IMR-90 (cell line): ENCODE measurements at places on chromosomes 1 and 21. TPM values are rescaled to one million over a fixed set of nuclear protein-coding genes. Genes with fewer than 3 reads are reported as not detected.
A peak's percentile ranks its signal among the peaks of the same experiment; 100 is the strongest.

GRCh38 chr1:180503280-180503862 is 994 bp upstream of the ACBD6 start:
- H3K4me3 ChIP-seq, result peak overlapping the region; percentile 95
- peaks cover 8% of the 10 kb centered on the region for H3K36me3 ChIP-seq
- H3K27me3 ChIP-seq, result no peaks in the 10 kb centered on the region

KCNQ4 gene
- not detected in 2 replicates for total RNA-seq

GRCh38 chr21:41548781-41549180 is 40.8 kb upstream of the TMPRSS2 start:
- no peaks in the 10 kb centered on the region for H3K4me1 ChIP-seq
- H3K27ac ChIP-seq, result no peak overlapping the region
- H3K4me3 ChIP-seq, result no peak overlapping the region
- H3K36me3 ChIP-seq, result no peaks in the 10 kb centered on the region

DNA sequence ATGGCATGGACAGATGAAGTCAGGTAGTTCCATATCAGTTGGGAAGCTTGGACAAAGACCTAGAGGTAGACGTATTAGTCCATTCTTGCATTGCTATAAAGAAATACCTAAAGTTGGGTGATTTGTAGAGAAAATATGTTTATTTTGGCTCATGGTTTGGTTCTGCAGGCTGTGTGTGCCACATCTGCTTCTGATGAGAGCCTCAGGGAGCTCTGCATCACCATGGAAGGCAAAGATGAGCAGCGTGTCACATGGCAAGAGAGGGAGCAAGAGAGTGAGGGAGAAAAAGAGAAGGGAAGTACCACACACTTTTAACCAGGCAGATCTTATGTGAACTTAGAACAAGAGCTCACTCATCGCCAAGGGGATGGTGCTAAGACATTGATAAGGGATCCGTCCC is 9.0 kb downstream of the TSACC start:
- peak; percentile 73 for DNase-seq
- H3K4me3 ChIP-seq, result no peak overlapping the region
- peaks cover 46% of the 10 kb centered on the region for H3K27me3 ChIP-seq
- H3K4me1 ChIP-seq, result 0 out of 2 replicates have a peak, but pooled peaks cover 2% of the 10 kb centered on the region
- no peak overlapping the region for H3K27ac ChIP-seq

GRCh38 chr1:232868793-232869491 is 63.7 kb downstream of the MAP10 start:
- peak overlapping the region; percentile 15; the same call in 1 of the 2 replicates for H3K27ac ChIP-seq
- peaks cover 2% of the 10 kb centered on the region for H3K4me1 ChIP-seq
- no peak overlapping the region for H3K4me3 ChIP-seq

DNA sequence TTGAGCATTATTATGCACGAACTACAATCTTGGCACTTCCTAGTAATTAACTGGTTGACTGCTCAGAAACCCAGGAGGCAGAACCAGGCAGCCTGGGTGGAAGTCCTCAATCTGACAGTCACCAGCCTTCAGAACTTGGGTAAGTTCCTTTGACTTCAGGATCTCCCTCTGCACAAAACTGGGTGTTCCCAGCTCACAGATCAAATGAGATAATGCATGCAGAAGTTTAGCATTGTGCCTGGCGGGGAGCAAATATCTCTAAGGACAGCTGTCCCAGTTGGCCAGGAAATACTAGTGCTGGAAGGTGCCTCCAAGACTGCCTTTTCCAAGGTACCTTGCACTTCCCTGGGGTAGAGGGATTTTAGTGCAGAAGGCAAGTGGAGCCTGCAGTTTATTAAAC is 294.8 kb downstream of the PCP4 start:
- H3K27me3 ChIP-seq, result no peaks in the 10 kb centered on the region
- no peaks in the 10 kb centered on the region for H3K4me1 ChIP-seq
- H3K4me3 ChIP-seq, result no peak overlapping the region
- no peak for DNase-seq
- H3K36me3 ChIP-seq, result no peaks in the 10 kb centered on the region

DNA sequence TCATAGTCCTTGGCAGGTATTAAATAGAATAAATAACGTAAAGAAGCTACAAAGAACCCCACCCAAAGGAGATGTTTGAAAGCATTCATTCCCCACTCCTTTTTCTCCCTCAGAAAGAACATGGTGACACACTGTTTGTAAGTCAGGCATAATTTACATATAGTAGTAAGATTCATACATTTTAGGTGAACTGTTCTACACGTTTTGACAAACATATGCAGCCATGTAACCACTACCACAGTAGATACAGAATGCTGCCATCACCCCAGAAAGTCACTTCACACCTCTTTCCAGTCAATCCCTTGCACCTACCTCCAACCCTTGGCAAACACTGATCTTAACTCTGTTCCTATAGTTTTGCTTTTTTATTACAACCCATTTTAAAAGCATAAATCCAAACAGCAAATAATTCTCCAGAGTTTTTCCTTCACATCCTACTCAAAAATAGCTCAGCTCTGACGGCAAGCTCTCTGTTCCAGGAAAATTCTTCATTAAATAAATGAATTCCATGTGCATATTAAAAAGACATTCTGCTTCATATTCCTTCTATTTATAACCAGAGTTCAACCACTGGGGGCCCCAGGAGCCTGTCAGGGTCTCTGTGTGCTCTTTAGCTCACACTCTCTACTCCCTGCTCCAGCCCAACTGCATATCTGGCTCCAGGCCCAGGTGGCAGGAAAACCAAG is 258.8 kb downstream of the PLPP3 start:
- no peak overlapping the region for H3K4me3 ChIP-seq
- H3K27ac ChIP-seq, result no peak overlapping the region
- H3K36me3 ChIP-seq, result no peaks in the 10 kb centered on the region
- H3K27me3 ChIP-seq, result peaks cover 2% of the 10 kb centered on the region; the same call in 1 of the 2 replicates
- H3K4me1 ChIP-seq, result peaks cover 2% of the 10 kb centered on the region; the same call in 1 of the 2 replicates

AP4B1 gene
- total RNA-seq, result 16.7 and 18.1 TPM in 2 replicates

GRCh38 chr1:219476716-219477115 is 136.2 kb downstream of the ZC3H11B start:
- H3K27ac ChIP-seq, result no peak overlapping the region
- no peak overlapping the region for H3K4me3 ChIP-seq
- H3K36me3 ChIP-seq, result no peaks in the 10 kb centered on the region
- no peaks in the 10 kb centered on the region for H3K27me3 ChIP-seq
- no peaks in the 10 kb centered on the region for H3K4me1 ChIP-seq
- DNase-seq, result no peak

- DNase-seq, result peak; percentile 88
- 0 out of 2 replicates have a peak, but pooled peaks cover under 1% of the 10 kb centered on the region for H3K36me3 ChIP-seq
- H3K27me3 ChIP-seq, result no peaks in the 10 kb centered on the region
- peak overlapping the region; percentile 72 for H3K4me3 ChIP-seq
- H3K27ac ChIP-seq, result peak overlapping the region; percentile 86
Observed at GRCh38 chr1:22025368-22026155, 24.1 kb downstream of the CELA3A start.

- H3K27me3 ChIP-seq, result peaks cover 5% of the 10 kb centered on the region
- no peak overlapping the region for H3K4me3 ChIP-seq
- no peaks in the 10 kb centered on the region for H3K36me3 ChIP-seq
Observed at GRCh38 chr21:43572446-43572845, 86.8 kb downstream of the HSF2BP start.

- H3K4me3 ChIP-seq, result no peak overlapping the region
- H3K27me3 ChIP-seq, result peaks cover 3% of the 10 kb centered on the region; the same call in 1 of the 2 replicates
- H3K36me3 ChIP-seq, result no peaks in the 10 kb centered on the region
- no peak overlapping the region for H3K27ac ChIP-seq
- DNase-seq, result peak; percentile 58
Observed at GRCh38 chr1:115107516-115108260, 18.4 kb upstream of the TSPAN2 start.

NBPF4 gene
- total RNA-seq, result not detected in 2 replicates

SPATC1L gene
- 3.1 and 3.8 TPM in 2 replicates for total RNA-seq

DNA sequence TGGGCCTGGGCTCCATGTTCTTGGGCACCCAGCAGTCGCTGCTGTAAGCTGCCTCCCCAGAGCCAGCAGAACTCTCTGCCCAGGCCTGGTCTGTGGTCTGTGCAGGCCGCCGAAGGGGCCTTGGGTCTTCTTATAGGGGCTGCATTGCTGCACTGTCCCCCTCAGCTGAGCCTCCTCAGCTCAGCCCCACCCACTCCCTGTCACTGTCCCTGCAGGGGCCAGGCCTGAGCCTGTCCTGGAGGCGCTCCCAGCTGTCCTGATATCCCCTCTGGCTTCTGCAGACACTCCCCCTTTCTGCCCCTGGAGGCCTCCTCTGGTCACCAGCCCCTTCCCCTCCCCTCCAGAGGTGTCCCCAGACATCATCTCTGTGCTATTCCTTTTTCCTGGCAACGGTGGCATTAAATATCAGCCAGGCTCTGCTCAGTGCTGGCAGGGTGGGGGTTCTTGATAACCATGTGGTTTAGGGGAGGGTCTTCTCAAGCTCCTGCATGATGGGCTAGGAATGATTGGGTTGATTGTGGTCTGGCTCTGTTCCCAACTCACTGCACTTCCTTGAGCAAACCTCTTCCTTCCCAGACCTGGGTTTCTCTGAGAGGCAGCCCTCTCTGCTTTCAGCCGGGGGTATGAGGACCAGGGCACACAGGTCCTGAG is 3.7 kb upstream of the FOXO6 start:
- H3K27me3 ChIP-seq, result peaks cover 40% of the 10 kb centered on the region
- H3K4me3 ChIP-seq, result no peak overlapping the region
- 0 out of 2 replicates have a peak, but pooled peaks cover 1% of the 10 kb centered on the region for H3K4me1 ChIP-seq
- no peak overlapping the region for H3K27ac ChIP-seq
- no peak for DNase-seq
- H3K36me3 ChIP-seq, result no peaks in the 10 kb centered on the region

- no peak for DNase-seq
- H3K36me3 ChIP-seq, result no peaks in the 10 kb centered on the region
- peaks cover 10% of the 10 kb centered on the region for H3K4me1 ChIP-seq
- H3K27ac ChIP-seq, result no peak overlapping the region; the same call in 1 of the 2 replicates
- H3K27me3 ChIP-seq, result no peaks in the 10 kb centered on the region
Observed at GRCh38 chr1:41813755-41814745, 104.7 kb downstream of the HIVEP3 start.

- H3K4me3 ChIP-seq, result no peak overlapping the region
- peak; percentile 30 for DNase-seq
- peaks cover 26% of the 10 kb centered on the region for H3K27me3 ChIP-seq
- H3K4me1 ChIP-seq, result no peaks in the 10 kb centered on the region
Observed at GRCh38 chr1:20302108-20302471, 11.4 kb downstream of the VWA5B1 start.

KRTAP21-2 gene
- total RNA-seq, result not detected in 2 replicates

DNA sequence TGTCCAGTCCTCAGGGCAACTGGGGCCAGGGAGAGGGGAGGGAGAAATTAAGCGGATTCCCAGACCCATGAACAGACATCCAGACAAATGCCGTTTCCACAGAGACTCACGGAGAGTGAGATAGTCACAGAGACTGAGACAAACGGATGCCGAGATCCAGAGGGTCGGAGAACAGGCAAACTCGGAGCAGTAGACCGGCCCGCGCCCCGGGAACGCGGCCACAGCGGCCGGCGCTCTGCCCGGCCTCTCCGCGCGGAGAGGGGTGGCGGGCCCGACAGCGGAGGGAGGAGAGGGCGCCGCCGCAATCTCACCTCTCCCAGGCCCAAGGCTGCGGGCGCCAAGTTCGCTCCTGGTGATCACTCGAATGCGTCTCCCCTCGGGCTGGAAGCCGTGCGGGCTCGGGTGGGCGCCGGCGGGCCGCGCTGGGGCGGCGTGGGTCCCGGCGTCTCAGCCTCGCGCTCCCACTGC is 831 bp upstream of the FOXD2 start:
- peak overlapping the region; percentile 74 for H3K4me3 ChIP-seq
- peak; percentile 29 for DNase-seq
- peaks cover 6% of the 10 kb centered on the region for H3K4me1 ChIP-seq
- H3K27me3 ChIP-seq, result peaks cover 39% of the 10 kb centered on the region

DNA sequence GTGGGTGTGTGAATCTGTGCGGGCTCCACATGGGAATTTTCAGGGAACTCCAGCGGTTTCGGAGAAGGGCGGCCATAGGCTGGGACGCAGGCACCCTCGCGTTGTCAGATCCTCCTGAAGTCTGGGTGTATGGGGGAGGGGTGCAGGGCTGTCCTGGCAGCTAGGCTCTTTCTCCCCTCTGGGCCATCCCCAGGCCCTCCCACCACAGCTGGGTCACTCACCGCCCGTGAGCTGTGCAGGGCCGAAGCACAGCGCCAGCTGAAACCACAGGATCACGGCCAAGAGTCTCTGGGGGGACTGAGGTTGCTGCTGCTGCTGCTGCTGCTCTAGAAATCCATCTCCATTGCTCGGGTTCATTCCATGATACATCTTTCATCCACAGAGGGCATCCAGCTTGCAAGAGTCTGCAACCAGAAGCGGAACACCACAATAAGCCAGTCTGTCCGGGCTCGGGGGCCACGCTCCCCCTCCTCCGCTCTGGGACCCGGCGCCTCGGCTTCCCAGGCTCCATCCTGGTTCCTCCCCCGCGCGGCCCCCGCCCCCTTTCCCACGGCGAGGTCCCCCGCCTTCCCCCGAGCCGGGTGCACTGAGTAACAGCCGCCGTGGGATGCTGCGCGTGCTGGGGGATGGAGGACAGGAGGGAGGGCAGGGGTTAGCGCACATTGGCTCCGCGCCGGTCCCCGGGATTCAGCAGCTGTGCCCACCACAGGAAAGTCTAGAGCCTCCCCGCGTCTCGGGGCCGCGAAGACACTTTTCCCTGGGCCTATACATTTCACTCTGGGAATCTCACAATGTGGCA is 720 bp downstream of the SUSD4 start:
- H3K4me3 ChIP-seq, result no peak overlapping the region; the same call in 1 of the 2 replicates
- H3K27ac ChIP-seq, result no peak overlapping the region
- peaks cover 60% of the 10 kb centered on the region for H3K27me3 ChIP-seq
- peak; percentile 26 for DNase-seq
- no peaks in the 10 kb centered on the region for H3K36me3 ChIP-seq

DNA sequence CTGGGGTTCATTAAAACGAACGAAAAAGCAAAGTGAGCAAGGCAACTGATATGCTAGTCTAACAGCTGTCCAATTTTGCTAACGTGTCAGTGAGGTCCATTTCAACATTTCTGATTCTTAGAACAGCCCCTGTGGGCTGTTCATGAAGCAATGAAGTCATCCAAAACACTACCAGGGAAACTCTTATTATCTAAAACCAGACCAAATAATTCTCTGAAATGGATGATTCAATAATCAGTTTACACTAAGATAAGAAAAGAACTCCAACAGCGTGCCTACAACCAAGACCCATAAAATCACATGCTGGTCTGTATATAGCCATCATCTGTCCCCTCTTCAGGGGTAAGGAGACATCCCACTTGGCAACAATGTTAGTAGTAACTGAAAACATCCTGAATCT is 122.7 kb downstream of the TGFBR3 start:
- H3K27me3 ChIP-seq, result no peaks in the 10 kb centered on the region
- H3K27ac ChIP-seq, result peak overlapping the region; percentile 40; the same call in 1 of the 2 replicates
- no peak overlapping the region for H3K4me3 ChIP-seq
- H3K4me1 ChIP-seq, result peaks cover 8% of the 10 kb centered on the region

- no peaks in the 10 kb centered on the region for H3K27me3 ChIP-seq
- no peak overlapping the region for H3K4me3 ChIP-seq
- no peak overlapping the region for H3K27ac ChIP-seq
- H3K4me1 ChIP-seq, result no peaks in the 10 kb centered on the region
Observed at GRCh38 chr1:19179597-19180264, 30.3 kb downstream of the UBR4 start.

LCE2B gene
- not detected in 2 replicates for total RNA-seq

- DNase-seq, result peak; percentile 24
- H3K4me3 ChIP-seq, result no peak overlapping the region
- H3K27me3 ChIP-seq, result no peaks in the 10 kb centered on the region
Observed at GRCh38 chr1:195335541-195335940, 1272.7 kb downstream of the KCNT2 start.

GRCh38 chr1:199102239-199102638 is 463.4 kb downstream of the PTPRC start:
- no peak overlapping the region for H3K27ac ChIP-seq
- no peak for DNase-seq
- H3K4me1 ChIP-seq, result no peaks in the 10 kb centered on the region
- no peaks in the 10 kb centered on the region for H3K27me3 ChIP-seq

PRDM15 gene
- total RNA-seq, result 5.6 and 8.8 TPM in 2 replicates
